NCI-H345 (cell line): ENCODE measurements at places on chromosomes 16 and 17.

GRCh38 chr16:84550096-84550495 lies 45.6 kb upstream of the MEAK7 start:
- no peak for DNase-seq

DNA sequence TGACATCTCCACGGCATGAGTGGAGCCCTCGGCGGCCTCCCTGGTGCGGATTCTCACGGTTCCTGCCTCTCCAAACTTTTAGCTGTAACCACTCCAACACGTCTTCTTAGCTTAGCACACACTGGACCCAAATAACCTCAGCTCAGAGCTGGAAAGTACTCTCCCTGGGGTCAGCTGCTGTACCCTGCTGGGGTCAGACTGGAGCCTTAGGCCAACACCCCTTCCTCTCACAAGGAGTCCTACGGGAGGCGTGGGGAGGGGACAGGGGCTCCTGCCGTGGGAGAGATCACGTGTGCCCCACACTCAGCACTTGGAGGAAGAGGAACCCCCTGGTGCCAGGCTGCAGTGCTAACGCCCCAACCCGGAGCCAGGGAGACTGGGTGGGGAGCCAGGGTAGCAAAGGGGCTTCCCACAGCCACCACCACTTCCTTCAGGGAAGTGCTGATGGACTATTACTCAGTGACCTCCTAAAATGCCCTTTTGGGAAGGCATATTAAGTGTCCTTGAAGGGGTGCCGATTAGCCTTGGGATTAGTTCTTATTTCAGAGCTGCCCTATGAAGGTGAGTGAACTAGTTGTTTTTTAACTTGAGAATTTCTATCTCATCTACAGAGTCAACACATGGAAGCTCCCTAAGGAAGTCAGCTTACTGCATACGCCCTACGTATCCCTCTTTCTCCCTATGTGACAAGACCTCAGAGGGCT lies 124.0 kb downstream of the HIC1 start:
- DNase-seq, result no peak

DNA sequence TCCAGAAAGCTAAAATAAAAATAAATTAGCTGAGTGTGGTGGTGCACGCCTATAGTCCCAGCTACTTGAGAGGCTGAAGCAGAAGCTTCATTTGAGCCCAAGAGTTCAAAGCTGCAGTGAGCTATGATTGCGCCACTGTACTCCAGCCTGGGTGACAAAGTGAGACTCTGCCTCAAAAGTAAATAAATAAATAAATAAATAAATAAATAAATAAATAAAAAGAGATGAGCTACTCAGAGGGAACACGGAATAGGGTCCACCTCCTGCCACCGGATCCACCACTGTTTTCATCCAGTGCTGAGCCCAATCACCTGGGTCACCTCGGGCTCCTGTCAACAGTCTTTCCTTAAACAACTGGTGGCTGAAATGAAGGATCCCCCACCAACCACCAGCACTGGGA lies 6.7 kb upstream of the DPEP3 start:
- no peak for DNase-seq

- DNase-seq, result no peak
Observed at GRCh38 chr17:65055280-65055707, 1.2 kb downstream of the GNA13 start.

DNA sequence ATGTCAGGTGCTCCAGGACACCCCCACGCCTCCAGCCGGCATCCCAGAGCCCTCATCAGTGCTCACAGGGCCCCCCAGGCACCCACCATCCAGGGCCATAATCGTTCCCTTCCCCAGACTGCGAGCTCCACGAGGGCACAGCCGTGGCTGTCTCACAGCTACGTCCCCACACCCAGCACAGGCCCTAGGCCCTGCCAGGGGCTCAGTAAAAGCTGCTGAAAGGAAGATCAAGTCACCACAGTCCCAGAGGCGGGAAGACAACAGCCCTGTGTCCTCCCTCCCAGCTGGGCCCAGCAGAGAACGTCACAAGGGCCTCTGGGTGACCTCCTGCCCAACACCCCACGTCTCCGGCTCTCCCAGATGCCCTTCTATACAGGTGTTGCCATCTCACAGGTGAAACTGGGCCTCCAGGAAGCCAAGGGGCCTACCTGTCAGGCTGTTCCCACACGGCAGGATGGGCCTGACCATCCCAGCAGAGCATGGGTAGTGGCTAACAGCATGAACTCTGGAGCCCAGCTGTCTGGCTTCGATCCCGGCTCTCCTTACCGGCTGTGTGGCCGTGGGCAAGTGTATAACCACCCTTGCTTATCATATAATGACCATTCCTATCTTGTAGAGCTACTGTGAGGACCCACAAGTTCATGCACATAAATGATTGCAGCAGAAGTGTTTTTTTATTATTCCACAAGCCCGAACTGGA lies 17.9 kb downstream of the ARL2BP start:
- no peak for DNase-seq

- no peak for DNase-seq
Observed at GRCh38 chr17:81359218-81359617, 36.0 kb upstream of the BAHCC1 start.

GRCh38 chr17:49242813-49243212 lies 12.2 kb upstream of the PHOSPHO1 start:
- no peak for DNase-seq

GRCh38 chr16:52861614-52862022 lies 191.1 kb downstream of the CHD9NB start:
- peak; percentile 12 for DNase-seq

DNA sequence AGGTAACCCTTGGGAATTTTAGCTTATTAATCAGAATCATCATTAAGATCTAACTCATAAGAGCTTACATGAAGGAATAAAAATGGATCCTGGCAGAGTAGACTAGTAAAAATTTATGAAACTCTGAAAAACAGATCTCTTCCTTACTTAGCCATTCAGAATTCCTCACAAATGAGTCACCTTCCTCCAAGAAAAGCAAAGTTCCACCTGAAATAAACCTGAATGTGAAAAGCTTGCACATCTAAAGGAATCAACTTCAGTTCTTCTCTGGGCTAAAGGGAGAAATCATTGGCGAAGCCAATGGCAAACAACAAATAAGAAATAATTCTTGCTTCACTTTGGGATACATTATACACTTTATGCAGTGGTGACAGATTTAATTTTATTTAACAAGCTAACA lies 22.7 kb downstream of the MYO1D start:
- no peak for DNase-seq

GRCh38 chr16:70251629-70252354 lies at the start of gene EXOSC6:
TSS of gene EXOSC6 (minus strand) at chr16:70251940. CDS start at chr16:70251900, 40 bp downstream.
- peak; percentile 92 for DNase-seq

GRCh38 chr17:77468897-77469296 lies 328.1 kb downstream of the SEC14L1 start:
- DNase-seq, result no peak

DNA sequence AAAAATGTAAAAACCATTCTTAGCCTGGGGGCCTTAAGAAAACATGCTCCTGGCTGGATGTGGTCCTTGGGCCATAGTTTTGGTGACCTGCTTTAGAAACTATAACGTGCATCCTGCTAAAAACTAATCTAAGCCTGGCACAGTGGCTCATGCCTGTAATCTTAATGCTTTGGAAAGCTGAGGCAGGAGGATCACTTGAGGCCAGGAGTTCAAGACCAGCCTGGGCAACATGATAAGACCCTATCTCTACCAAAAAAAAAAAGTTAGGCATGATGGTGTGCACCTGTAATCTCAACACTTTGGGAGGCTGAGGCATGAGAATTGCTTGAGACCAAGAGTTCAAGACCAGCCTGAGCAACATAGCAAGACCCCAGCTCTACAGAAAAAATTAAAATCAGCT lies 183.8 kb upstream of the CHMP6 start:
- no peak for DNase-seq

- no peak for DNase-seq
Observed at GRCh38 chr17:4118015-4118743, 24.7 kb downstream of the ZZEF1 start.

DNA sequence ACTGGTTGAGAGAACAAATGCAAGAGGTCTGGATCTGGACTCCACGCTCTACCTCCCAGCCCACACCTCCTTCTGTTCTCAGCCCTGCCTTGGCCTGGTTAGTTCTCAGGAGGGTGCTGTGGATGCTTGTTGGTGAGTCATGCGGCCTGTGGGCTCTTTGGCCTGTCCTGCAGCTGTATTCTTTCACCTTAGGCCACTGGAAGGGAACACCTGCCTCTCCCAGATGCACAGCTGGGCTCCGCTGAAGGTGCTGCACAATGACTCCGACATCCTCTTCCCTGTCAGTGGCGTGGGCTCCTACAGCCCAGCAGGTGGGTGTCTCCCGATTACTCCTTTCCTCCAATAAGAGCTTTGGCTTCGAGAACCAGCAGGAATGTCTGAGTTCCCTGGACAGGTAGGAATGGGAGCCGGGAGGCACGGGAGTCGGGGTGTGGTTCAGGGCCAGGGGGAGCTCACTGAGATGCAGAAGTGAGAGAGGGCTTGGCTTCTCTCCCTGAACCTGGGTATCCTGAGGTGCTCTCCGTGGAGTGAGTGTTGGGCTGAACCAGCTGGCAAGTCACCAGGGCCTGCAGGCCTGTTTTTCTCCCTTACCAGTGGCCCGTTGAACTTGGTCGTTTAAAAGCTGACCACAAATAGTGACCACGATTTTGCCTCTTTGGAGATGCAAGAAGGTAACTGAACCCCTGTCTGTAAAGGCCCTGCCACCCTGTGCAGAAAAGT lies 85.0 kb downstream of the SNX29 start:
- DNase-seq, result no peak

DNA sequence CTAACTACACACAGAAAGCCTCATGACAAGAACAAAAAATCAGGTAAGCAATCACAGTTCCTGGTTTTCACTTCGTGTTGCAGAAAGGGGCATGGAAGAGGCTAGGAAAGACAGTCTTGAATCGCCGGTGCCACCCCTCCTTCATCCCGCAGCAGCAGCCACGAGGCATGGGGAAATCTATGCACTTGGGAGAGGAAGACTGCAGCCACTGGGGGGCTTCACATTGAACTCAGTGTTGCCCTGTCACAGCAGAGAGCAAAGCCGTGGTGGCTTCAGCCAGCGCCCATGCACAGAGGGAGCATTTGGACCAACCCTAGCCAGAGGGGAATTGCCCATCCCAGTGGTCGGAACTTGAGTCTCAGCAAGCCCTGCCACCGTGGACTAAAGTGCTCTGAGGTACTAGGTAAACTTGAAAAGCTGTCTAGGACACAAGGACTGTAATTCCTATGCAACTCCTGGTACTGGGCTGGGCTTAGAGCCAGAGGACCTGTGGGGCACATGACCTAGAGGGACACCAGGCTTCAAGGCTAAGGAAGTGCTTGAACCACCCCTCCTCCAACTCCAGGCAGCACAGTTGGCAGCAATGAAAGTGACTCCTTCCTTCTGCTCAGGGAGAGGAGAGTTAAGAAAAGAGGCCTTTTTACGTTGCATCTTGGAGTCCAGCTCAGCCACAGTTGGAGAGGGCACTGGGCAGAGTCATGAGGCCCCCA lies 35.2 kb upstream of the ATP2C2 start:
- no peak for DNase-seq

DNA sequence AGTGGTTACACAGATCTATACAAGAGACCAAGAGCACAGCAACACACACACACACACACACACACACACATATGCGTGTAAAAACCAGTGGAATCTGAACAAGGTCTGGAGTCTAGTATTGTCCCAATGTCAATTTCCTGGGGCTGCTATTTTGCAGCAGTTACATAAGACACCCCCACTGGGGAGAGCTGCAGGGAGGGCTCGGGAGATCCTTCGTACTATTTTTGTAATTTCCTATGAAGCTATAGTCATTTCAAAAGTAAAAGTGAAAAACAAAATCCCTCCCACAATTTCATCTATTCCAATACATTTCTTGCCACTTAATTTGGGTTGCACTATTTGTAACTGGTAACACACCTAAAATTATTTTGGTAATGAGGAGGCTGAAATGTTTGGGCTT lies 68.5 kb downstream of the C16orf95 start:
- no peak for DNase-seq

DNA sequence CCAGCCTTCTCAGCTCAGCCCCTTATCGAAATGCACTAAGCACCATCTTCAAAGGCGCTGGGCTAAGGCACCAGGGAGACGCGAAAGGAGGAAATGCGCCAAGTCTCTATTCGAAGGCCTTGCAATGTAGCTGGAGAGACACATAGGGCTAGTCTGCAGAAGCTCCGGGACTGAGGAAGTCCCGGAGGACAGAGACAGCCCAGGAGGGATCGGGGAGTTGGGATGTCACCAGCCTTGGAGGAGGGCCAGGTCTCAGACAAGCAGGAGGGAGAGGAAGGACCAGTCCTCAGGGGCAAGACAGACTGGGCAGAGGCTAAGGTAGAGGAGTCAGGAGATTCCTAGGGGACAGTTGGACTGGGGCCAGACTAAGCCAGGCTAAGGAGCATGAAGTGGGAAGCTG lies 8.5 kb downstream of the C17orf100 start:
- no peak for DNase-seq

DNA sequence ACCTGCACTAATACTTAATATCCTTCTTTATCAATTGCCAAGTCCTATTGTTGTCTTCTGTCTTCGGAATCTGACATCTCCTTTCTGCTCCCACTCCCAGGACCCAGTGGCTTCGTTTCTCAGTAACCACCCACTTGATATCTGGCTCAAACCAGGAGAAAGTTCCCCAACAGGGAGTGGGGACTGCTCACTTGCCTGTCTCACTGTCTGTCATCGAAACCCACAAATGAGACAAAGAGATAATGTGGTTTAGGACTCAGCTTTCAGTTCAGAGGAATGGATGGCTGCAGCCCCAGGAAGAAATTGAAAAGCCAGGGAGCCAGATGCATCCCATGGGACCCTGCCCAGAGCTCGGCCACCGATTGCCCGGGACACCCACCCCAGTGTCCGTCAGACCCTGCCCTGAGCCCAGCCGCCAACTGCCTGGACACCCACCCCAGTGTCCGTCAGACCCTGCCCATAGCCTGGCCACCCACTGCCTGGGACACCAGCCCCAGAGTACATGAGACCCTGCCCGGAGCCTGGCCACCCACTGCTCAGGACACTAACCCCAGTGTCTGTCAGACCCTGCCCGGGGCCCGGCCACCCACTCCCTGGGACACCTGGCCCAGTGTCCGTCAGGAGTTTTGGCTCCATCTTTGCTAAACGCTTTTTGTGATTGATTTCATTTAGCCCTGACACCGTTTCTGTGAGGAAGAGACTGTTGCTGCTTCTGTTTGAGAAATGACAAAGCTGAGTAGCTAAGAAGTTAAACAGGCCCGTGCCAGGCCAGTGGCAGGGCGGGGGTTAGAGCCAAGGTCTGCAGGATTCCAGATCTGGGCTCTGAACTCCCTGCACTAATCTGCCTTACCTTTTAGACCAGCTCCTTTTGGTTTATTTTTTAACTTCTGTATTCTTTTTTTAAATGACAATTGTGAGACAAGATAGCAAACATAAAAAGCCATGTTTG lies 251.4 kb downstream of the PHKB start:
- DNase-seq, result no peak
